ENCODE measurements at places on chromosomes 1 and 21.

DNA sequence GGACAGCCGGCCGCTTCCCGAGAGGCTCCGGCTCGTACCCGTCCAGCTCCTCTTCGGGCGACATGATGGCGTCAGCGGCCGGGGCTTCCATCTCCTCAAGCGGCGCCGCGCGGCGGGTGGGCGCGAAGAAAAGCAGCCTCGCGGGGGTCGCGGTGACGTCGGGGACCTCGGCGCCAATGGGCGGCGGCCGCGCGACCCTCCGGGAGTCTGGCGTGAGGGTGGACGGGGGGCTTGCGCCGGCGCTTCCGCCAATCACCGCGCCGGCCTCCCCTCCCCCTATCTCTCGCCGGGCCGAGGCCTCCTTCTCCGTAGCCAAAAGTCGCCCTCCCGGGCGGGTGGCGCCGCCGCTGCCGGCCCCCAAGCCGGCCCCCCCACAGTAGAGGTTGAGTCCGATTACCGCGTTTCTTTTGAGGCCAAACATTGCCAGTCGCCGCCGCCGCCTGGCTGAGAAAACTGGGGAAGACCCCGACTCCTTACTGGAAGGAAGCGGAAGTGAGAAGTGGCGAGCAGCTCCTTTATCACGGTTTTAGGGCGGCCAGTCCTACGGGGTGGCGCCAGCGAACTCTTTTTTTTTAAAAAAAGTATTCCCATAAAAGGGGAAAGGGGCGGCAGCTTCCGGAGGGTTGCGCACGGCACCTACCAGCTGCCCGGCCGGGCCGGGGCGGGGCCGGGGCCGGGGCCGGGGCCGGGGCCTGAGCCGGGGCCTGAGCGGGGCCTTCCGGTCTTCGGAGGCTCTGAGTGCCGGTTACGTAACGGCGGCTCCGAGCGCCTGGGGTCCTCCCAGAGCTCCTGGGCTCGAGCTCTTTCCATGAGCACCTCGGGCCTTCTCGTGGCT lies at the start of gene MCL1:
TSS of gene MCL1 (minus strand) at position 501 of the 835 bp plus-strand sequence. CDS start at position 421, 80 bp downstream.
- peak; percentile 81 for DNase-seq

GRCh38 chr1:77412069-77412819 lies 130.4 kb downstream of the AK5 start:
- DNase-seq: no peak

GRCh38 chr1:29916656-29917369 lies 680.5 kb downstream of the PTPRU start:
- DNase-seq: no peak

DNA sequence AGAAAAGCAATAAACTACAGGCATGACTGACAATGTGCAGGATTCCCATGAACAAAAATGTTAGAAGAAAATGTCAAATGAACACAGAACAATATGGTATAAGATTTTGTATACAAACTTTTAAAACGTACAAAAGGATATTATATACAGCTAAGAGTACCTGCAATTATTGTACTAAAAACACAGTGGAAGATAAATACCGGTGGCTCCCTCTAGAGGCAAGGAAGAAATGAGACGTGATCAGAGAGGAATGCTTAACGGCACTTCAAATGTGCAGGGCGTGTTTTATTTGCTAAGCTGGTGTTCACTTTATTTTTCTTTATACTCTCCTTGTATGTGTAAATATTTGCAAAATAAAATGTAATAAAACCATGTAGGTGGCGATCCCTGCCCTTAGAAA lies 191.8 kb upstream of the SAMSN1 start:
- DNase-seq: peak; percentile 4

DNA sequence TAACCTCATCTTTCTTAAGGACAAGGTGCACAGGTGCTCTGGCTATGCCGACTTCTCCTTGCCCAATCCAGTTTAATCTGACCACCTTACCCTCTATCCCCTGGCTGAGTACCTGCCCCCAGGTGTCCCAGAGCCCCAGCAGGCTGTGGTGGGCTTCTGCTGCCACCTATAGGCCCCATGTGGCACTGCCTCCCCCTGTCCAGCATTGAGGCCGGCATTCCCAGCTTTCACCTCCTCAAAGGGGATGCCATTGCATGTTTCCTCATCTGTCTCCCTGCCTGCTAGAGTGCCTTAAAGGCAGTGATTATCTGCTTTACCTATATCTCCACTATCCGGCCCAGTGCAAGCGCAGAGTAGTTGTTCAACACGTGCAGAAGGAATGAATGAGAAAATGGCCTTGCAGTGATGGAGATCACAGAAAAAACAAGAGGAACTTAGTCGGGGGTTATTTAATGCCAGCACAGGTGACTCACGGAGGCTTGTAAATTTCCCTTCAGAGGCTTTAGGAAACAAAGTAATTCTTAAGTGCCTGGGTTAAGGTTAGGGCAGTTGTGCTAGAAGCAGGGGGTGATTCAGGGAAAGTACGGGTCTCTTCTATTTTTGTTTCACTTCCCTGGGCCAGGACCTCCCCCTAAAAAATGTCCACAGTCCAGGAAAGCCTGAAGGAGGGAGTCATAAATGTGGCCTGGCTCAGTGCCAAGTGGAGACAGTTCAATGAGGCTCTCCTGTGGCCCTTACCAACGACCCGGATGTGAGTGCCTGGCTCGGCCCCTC lies 131.8 kb upstream of the NGF start:
- no peak for DNase-seq

GRCh38 chr1:231266811-231267322 lies 25.9 kb downstream of the GNPAT start:
- DNase-seq: no peak

GRCh38 chr1:38834221-38834782 lies 25.3 kb downstream of the RRAGC start:
- no peak for DNase-seq

- no peak for DNase-seq
These were observed 94.0 kb downstream of the ST6GALNAC5 start for GRCh38 chr1:76961181-76961819.

DNA sequence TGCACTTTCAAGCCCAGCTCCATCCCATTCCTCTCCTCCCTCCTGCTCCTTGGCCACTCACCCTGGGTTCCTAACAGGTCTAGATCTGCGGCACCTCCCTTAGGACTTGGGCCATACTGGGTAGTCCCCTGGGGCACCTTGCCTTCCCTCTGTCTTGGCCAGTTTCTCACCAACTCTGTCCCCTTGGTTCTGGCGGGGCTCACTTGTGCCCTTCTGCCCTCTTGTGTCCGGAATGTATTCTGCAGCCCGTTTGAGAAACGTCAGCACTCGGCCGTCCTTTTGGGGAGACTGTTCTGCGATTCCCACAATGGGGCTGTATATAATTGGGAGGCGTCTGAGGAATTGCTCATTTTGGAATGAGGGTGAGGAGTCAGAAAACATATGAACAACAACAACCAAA lies 162.4 kb downstream of the ZSCAN20 start:
- DNase-seq: no peak

- DNase-seq: no peak
These were observed 21.7 kb downstream of the ARV1 start for GRCh38 chr1:231000639-231001038.

Measured in stimulated activated CD8-positive, alpha-beta memory T cell treated with anti-CD3 and anti-CD28 coated beads, Interleukin-2, amount 100 ng/mL, for 1 hour (primary cell).